ENCODE measurements at places on chromosomes 12 and 14.

DNA sequence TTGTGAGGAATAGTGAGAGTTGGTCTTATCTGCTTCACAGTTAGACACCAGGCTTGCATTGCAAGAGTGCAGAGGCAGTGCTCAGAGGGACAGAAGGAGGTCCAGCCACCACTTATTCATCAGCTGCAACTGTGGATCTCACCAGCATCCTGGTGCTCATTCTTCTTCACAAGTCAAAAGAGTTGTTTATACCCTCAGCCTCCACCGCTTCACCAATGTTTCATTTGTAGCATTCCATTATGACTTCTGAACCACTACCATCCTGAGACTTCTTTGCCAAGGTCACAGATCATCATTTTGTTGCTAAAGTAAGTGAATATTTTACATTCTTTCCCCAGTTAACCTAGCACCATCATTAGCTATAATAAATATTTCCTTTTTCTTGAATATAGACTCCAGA is 230.5 kb upstream of the KITLG start:
- no peak for DNase-seq

GRCh38 chr12:41367726-41368405 is 179.7 kb downstream of the PDZRN4 start:
- DNase-seq, result no peak

DNA sequence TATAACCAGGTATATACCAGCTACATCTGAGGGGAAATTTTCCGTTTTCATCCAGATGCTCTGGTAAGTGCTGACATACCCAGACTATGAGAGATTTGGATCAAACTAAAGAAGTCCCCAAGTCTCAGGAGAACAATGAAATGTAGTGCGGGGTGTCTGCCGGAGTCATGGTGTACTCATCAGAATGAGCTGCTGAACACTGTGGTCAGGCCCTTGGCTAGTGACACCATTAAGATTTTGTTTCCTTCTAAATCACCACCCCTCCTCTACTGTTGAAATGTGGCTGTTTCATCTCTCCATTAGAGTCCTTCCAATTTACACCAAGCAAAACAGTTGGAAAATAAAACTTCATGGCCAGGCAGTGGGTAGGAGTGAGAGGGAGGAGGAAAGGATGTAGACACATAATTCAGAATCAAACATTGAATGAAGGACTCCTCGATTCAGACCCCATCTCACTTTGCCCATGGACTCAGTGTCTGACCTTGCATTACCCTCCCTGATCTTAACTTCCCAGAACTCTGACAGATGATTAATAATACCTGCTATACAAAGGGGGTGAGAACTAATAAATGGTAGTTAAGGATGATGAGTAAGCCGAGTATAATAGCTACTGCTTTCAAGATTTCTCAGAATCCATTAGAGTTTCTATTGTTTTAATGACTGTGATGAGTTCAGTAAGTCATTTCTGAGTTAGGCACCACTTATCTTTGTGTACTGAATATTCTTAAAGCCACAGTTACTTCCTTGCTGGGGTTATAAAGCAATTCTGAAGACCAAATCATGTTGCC is 127.4 kb downstream of the CRADD start:
- DNase-seq, result no peak

DNA sequence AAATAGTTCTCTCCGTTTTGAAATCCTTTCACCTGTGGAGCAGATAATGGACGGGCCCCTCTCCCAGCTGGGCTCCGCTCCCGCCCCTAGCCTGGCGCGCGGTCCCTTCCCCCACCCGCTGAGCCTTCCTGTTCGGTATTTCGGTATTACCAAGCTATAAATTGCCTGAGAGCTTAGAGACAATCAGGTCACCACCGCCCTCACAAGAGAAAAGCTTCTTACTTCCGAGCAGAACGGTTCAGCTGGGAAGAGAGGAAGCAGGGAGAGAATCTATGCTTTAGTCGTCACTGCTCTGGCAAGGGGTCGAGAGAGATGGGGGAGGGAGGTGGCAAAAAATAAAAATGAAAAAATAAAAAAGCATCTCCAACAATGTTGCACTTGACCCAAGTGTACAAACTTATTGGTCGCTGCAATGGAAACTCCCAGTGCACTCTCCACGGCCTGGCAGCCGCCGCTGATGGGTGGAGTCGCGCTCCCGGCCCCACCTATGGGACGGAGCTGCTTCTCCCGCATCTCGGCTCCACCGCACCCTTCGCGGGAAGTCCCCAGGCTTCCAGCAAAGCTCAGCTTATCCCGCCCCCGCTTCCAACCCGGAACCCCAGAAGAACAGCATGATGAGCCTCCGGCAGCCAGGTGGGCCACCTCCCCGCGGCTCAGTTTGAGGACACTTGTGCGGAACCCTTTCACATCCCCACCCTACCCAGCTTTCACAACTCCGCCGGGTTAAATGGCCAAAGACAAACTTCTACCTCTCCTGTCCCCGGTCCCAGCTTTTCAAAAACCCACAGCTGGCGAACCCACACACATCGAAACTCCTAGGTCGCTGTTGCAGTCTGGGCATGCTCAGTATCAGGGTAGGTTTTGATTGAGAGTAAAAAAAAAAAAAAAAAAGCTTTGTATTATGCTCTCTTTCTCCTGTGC is 832 bp upstream of the SYT1 start:
- no peak for DNase-seq

GRCh38 chr12:26092346-26093105 is 32.3 kb downstream of the BHLHE41 start:
- no peak for DNase-seq

GRCh38 chr14:32306549-32306948 is 22.5 kb upstream of the AKAP6 start:
- DNase-seq, result no peak

GRCh38 chr14:27391331-27391730 is 793.5 kb upstream of the NOVA1 start:
- no peak for DNase-seq

- no peak for DNase-seq
Measured at GRCh38 chr14:93870377-93870776, 56.8 kb upstream of the FAM181A start.

DNA sequence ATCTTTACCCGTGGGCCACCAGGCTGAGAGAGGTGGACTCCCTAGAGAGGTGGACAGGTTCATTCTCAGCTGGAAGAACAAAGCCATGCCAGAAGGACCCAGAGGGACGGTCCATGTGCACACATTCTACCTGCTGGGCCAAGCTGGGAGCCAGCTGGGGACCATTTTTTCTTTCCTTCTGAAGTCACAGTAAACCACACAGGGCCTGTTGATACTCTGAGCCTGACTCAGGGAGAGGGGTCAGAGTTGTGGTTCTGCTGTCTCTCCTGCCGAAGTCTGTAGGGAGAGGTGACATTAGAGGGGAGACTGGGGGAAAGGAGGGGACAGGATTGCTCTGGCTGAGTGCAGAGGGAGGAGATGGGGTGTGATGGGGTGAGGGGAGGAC is 148.6 kb downstream of the TSPAN9 start:
- no peak for DNase-seq

- DNase-seq, result no peak
Measured at GRCh38 chr12:48027183-48028002, 23.1 kb upstream of the COL2A1 start.

DNA sequence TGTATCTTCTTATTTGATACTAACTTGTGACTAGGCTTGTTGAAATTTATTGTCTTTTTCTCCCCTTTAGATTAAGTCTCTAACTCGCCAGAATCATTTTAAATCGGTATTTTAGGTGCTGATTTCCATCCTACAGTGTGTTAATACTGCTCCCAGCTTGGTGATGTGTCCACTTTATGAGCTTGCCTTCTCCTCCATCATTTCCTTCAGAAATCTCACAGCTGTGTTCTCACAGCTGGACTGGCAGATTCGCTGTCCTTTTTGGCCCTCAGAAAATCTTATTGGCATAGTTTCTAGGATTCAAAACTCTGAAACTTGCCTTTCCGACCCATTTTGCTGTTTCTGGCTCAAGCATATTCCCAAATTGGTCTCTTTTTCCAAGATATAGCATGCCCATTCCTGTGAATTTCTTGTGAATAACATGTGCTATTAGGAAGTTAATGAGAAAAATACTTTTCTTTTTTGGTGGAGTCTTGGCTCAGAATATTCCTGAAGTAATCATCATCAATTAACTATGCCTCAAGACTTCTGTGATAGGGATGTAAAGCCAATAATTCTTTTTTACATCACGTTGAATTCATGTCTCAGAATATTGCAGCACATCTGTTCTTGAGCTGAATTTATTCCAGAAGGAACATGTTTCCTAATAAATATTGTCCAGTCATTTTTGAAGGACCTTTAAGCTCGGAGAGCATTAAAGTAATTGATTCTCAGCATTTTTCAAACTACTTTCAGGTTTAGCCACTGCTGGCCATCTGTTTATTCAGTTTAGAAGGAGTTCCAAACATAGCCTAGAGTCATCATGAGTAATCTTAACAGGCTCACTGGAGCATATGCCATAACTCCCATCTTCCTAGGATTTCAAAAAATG is 50.0 kb upstream of the USP44 start:
- DNase-seq, result no peak

GRCh38 chr14:32897698-32898064 is 41.0 kb upstream of the NPAS3 start:
- no peak for DNase-seq

GRCh38 chr12:62730649-62731048 is 204.3 kb downstream of the PPM1H start:
- DNase-seq, result no peak

DNA sequence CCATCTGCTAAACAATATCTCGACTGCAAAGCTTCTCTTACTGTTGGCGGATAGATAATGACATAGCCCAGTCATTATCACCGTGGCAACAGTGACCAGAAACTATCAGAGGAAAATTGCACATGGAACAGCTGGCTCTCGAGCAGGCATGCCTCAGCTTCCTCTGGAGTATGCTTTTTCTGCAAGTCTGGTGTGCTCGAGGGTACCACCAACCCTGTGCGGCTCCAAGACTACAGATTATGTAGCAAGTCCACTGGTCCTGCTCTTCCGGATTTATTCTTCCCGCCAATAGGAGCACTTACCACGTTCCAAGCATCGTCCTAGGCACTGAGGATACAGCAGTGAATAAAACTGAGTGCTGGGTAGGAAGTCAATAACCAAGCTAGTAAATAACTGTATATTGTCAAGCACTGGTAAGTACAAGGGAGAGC is 1.4 kb upstream of the GLRX5 start:
- no peak for DNase-seq

- no peak for DNase-seq
Measured at GRCh38 chr14:99029916-99030305, 242.1 kb downstream of the BCL11B start.

DNA sequence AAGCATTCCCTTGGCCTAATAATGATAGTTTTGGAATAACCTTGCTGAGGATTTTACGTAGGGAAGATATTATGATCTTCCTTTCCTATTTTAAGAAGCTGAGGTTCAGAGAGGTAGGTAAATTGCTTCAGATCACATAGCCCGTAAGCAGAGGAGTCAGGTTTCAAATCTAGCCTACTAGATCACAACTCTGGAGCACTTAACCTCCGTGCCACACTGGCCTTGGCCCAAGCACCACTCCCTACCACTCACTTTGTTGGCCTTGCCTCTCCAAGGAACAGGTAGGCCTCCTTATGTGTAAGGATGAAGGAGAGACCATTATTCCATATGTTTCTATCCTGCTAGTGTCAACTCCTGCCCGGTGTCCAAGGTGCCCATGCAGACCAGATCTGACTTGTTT is 12.4 kb upstream of the ACOT1 start:
- no peak for DNase-seq

Measured in stimulated activated CD4-positive, alpha-beta T cell treated with anti-CD3 and anti-CD28 coated beads, Interleukin-15, amount 100 ng/mL, for 48 hours (primary cell).